Psoas muscle (tissue), 8 donors: ENCODE measurements at places on chromosomes 2 and 18. TPM values are rescaled to one million over a fixed set of nuclear protein-coding genes. Genes with fewer than 3 reads are reported as not detected.

Gene CPSF3
- 21.8 TPM for total RNA-seq

Gene IL18R1
- 1.1 TPM for total RNA-seq

Gene POTEI
- not detected for total RNA-seq

Gene ANO7
- total RNA-seq = 1.8 TPM

Gene GATA6
- 0.91 TPM for total RNA-seq

Gene RNF125
- total RNA-seq = 1.3 TPM

Gene ACVR1C
- total RNA-seq = 1.9 TPM

Gene C2orf78
- not detected for total RNA-seq

Gene CCDC85A
- 1.8 TPM for total RNA-seq
